CD4-positive, alpha-beta memory T cell (primary cell): ENCODE measurements at places on chromosomes 13 and 19. TPM values are rescaled to one million over a fixed set of nuclear protein-coding genes. Genes with fewer than 3 reads are reported as not detected.

SERPINE3 gene
- total RNA-seq, result not detected

SGCG gene
- not detected for total RNA-seq

IGFL2 gene
- not detected for total RNA-seq

FBN3 gene
- not detected for total RNA-seq

CLDND2 gene
- 2.0 TPM for total RNA-seq

FAM124A gene
- not detected for total RNA-seq

- H3K4me3 ChIP-seq, result peak overlapping the region; percentile 96
- H3K27ac ChIP-seq, result peak overlapping the region; percentile 83
- peaks cover 32% of the 10 kb centered on the region for H3K4me1 ChIP-seq
- no peaks in the 10 kb centered on the region for H3K27me3 ChIP-seq
These were observed 857 bp upstream of the MAP2K7 start for GRCh38 chr19:7902796-7903243.

DNA sequence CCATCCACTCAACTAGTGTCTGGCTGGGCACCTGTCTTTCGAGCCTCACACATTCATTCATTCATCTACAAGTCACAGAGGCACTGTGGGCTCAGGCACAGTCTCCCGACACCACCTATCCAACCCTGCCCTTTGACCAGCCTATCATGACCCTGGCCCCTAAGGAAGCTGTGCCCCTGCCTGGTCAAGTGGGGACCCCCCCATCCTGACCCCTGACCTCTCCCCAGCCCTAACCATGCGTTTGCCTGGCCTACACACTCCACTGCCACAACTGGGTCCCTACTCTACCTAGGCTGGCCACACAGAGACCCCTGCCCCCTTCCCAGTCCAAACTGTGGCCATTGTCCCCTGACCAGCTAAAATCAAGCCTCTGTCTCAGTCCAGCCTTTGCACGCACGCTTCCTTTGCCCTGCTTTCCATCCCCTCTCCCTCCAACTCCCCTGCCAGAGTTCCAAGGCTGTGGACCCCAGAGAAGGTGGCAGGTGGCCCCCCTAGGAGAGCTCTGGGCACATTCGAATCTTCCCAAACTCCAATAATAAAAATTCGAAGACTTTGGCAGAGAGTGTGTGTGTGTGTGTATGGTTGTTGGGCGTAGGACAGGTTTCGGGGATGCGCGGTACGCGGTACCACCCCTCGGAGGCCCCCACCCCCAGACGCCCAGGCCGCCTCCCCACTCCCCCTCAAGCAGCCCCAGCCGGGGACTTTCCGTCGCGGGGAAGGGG, 404 bp upstream of the IL27RA start:
- peaks cover 35% of the 10 kb centered on the region for H3K4me1 ChIP-seq
- H3K36me3 ChIP-seq, result no peaks in the 10 kb centered on the region
- no peak for DNase-seq

- H3K36me3 ChIP-seq, result no peaks in the 10 kb centered on the region
- no peaks in the 10 kb centered on the region for H3K27me3 ChIP-seq
- H3K27ac ChIP-seq, result no peak overlapping the region
- H3K4me1 ChIP-seq, result peaks cover 36% of the 10 kb centered on the region
- no peak for DNase-seq
These were observed 4.7 kb downstream of the ERF start for GRCh38 chr19:42250183-42250665.

- H3K36me3 ChIP-seq, result no peaks in the 10 kb centered on the region
- H3K27ac ChIP-seq, result no peak overlapping the region
- H3K27me3 ChIP-seq, result no peaks in the 10 kb centered on the region
These were observed 1563.2 kb upstream of the MIR17HG start for GRCh38 chr13:89784161-89784809.

GRCh38 chr19:17999684-18000479, 8.1 kb upstream of the ARRDC2 start:
- no peaks in the 10 kb centered on the region for H3K27me3 ChIP-seq
- no peak overlapping the region for H3K4me3 ChIP-seq
- H3K36me3 ChIP-seq, result no peaks in the 10 kb centered on the region
- H3K27ac ChIP-seq, result peak overlapping the region; percentile 88
- peaks cover 33% of the 10 kb centered on the region for H3K4me1 ChIP-seq

- H3K36me3 ChIP-seq, result no peaks in the 10 kb centered on the region
- DNase-seq, result no peak
These were observed 149.5 kb downstream of the CACNA1A start for GRCh38 chr19:13356686-13357280.

DNA sequence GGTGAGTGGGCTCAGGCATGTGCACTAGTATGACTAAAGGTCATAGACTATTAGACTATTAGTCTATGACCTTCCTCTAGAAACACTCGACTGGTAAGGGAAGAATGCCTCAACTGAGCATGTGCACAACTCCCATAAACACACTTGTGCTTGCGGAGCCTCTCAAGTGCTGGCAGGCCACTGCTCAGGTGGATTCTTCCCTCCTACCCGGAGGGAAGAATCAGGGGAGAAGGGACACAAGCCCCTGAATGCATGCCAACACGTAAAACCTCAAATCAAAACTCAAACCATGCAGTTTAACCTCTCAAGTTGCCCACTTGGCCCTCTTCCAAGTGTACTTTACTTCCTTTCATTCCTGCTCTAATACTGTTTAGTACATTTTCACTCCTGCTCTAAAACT, 287.6 kb upstream of the SGCG start:
- DNase-seq, result no peak
- H3K27ac ChIP-seq, result no peak overlapping the region
- no peak overlapping the region for H3K4me3 ChIP-seq
- H3K27me3 ChIP-seq, result no peaks in the 10 kb centered on the region

GRCh38 chr19:19860756-19861390, 4.8 kb upstream of the ZNF253 start:
- no peak overlapping the region for H3K27ac ChIP-seq
- H3K27me3 ChIP-seq, result no peaks in the 10 kb centered on the region
- no peaks in the 10 kb centered on the region for H3K4me1 ChIP-seq

DNA sequence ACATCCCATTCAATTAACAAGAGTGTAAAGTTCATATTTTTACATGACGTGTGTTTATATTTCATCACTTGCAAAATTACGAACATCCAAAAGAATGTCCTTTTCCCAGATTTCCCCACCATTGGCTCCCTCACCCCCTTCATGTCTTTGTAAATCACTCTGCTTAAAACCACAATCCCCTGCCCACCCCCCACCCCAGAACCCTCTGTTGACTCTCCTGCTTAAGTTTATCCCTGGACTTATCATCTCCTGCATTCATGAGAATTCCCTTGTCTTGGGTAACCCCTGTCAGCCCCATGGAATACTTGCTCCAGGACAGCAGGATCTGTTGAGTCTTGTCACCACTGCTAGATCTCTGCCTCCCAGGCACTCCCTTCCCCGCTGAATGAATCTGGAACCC, 109.9 kb downstream of the COL4A1 start:
- H3K27me3 ChIP-seq, result no peaks in the 10 kb centered on the region
- no peak for DNase-seq
- H3K27ac ChIP-seq, result no peak overlapping the region
- no peaks in the 10 kb centered on the region for H3K36me3 ChIP-seq
- no peaks in the 10 kb centered on the region for H3K4me1 ChIP-seq
- no peak overlapping the region for H3K4me3 ChIP-seq

- H3K27ac ChIP-seq, result no peak overlapping the region
- H3K4me1 ChIP-seq, result no peaks in the 10 kb centered on the region
- H3K27me3 ChIP-seq, result no peaks in the 10 kb centered on the region
- H3K4me3 ChIP-seq, result no peak overlapping the region
- H3K36me3 ChIP-seq, result no peaks in the 10 kb centered on the region
- DNase-seq, result no peak
These were observed 73.3 kb upstream of the ATXN8OS start for GRCh38 chr13:70034286-70034685.

- H3K27ac ChIP-seq, result no peak overlapping the region
- H3K27me3 ChIP-seq, result no peaks in the 10 kb centered on the region
- no peaks in the 10 kb centered on the region for H3K36me3 ChIP-seq
- H3K4me3 ChIP-seq, result no peak overlapping the region
These were observed 12.9 kb downstream of the STARD13 start for GRCh38 chr13:33272531-33273124.

DNA sequence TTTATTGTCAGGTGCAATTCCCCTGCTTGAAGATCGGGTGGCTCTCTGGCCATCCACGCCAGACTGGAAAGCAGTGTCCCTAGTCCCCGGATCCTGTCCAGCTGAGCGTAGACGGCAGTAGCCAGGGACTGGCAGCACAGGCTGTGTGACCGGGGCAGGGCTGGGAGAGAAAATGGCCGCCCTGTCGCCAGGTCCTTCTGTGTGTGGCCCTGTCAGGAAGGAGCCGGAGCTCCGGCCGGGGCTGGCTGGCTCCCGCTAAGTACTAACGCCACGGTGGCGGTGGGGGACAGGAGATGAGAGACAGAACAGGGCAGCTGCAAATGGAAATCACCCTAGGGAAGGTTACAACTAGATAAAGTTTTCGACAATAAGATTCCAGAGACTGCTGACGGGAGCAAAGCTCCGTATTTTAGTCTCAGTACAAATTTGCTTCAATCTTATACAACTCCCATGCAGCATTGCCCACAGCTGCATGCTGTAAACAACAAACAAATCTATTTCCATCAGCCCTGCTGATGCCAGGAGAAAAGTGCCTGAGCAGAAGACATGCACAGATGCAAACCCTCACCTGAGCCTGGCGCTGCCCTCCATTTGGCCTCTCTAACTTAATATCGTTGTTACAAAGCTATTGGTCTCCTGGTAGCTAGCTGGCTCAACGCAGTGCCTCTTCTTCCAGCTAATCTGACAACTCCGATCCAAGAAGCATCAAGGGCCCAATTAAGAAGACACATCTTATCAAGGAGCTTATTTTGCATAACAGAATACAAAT, 253.0 kb downstream of the TSHZ3 start:
- no peaks in the 10 kb centered on the region for H3K36me3 ChIP-seq
- no peak overlapping the region for H3K27ac ChIP-seq
- H3K4me1 ChIP-seq, result no peaks in the 10 kb centered on the region
- H3K4me3 ChIP-seq, result no peak overlapping the region
- DNase-seq, result no peak
- H3K27me3 ChIP-seq, result no peaks in the 10 kb centered on the region

DNA sequence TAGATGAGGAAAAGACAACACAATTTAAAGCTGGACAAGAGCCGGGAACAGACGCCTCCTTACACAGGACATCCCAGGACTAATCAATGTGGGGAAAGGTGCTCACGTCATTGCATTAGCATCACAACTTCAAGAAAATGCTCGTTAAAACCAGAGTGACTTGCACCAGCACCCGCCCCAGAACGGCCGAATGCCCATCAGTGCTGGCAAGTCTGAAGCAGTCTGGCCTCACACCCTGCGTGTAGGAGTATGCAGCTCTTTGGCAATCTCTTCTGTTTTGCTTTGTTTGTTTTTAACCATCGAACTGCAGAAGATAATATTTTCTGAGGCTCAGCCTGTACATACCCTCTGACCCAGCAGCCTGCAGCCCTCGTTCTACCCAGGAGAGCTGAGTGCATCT, 44.8 kb upstream of the LDLR start:
- no peak for DNase-seq
- H3K4me3 ChIP-seq, result no peak overlapping the region
- H3K36me3 ChIP-seq, result peaks cover 8% of the 10 kb centered on the region
- peaks cover 24% of the 10 kb centered on the region for H3K4me1 ChIP-seq

GRCh38 chr19:57802269-57802668, 12.4 kb downstream of the ZNF552 start:
- no peak overlapping the region for H3K27ac ChIP-seq
- H3K4me1 ChIP-seq, result no peaks in the 10 kb centered on the region
- H3K4me3 ChIP-seq, result no peak overlapping the region
- H3K27me3 ChIP-seq, result no peaks in the 10 kb centered on the region
- no peaks in the 10 kb centered on the region for H3K36me3 ChIP-seq

DNA sequence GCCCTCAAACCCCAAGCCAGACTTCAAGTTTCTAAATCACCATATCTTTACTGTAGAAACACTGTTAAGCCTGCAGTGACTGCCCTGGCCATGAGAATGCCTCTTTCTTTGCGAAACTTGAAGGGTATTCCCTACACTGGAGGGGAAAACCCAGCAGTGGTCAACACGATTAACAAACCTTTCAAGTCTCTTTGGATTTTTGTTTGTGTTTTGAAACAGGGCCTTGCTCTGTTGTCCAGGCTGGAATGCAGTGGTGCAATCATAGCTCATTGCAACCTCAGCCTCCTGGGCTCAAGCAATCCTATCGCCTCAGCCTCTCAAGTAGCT, 17.4 kb upstream of the POMP start:
- peaks cover 7% of the 10 kb centered on the region for H3K4me1 ChIP-seq
- no peak overlapping the region for H3K27ac ChIP-seq
- H3K4me3 ChIP-seq, result no peak overlapping the region
- no peaks in the 10 kb centered on the region for H3K36me3 ChIP-seq
- no peak for DNase-seq

DNA sequence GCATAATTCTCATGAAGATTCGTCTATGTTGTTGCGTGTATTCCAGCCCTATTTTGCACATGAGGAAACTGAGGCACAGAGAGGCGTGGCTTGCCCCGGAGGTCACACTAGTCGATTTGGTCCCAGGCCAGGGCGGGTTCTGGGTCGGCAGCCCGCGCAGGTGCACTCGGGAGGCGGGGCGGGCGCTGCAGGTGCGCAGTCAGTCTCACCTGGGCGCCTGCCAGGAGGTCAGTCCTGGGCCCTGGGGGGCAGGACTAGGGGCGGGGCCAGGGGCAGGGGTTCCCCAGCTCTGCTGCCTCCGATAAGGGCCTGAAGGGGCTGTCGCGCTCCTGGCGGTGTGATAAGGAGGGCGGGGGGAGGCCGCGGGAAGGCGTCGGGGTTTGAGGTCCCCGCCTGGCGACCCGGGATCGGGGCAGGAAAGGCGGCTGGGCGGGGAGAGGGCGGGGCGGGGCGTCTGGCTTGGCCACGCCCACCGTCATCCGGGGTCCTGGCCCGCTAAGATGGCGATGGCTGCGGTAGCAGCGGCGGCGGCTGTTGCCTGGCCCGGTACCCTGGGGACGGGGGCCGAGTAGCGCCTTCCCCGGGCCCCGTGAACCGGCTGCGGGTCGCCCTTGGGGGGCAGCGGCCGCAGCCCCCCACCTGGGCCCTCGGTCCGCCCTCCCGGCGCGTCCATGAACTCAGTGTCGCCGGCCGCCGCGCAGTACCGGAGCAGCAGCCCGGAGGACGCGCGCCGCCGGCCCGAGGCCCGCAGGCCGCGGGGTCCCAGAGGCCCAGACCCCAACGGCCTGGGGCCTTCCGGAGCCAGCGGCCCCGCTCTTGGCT, at the start of gene ATG4D:
TSS of gene ATG4D (plus strand) at position 485 of the 822 bp plus-strand sequence. CDS start at position 672, 187 bp downstream.
- peaks cover 18% of the 10 kb centered on the region for H3K4me1 ChIP-seq
- H3K27me3 ChIP-seq, result no peaks in the 10 kb centered on the region
- H3K27ac ChIP-seq, result peak within 1 kb of the TSS; percentile 86
- peaks cover 15% of the 10 kb centered on the region for H3K36me3 ChIP-seq

GRCh38 chr19:45496349-45496953, 396 bp downstream of the RTN2 start:
- no peak overlapping the region for H3K27ac ChIP-seq
- H3K36me3 ChIP-seq, result no peaks in the 10 kb centered on the region
- H3K4me1 ChIP-seq, result peaks cover 44% of the 10 kb centered on the region

- H3K4me3 ChIP-seq, result no peak overlapping the region
- H3K27me3 ChIP-seq, result no peaks in the 10 kb centered on the region
- no peak overlapping the region for H3K27ac ChIP-seq
- H3K36me3 ChIP-seq, result no peaks in the 10 kb centered on the region
- no peaks in the 10 kb centered on the region for H3K4me1 ChIP-seq
- no peak for DNase-seq
These were observed 11.8 kb downstream of the VSTM2B start for GRCh38 chr19:29537601-29538000.
